ENCODE measurements at places on chromosomes 5 and 9.

GRCh38 chr5:42569953-42570548, 146.8 kb downstream of the GHR start:
- no peak for DNase-seq

DNA sequence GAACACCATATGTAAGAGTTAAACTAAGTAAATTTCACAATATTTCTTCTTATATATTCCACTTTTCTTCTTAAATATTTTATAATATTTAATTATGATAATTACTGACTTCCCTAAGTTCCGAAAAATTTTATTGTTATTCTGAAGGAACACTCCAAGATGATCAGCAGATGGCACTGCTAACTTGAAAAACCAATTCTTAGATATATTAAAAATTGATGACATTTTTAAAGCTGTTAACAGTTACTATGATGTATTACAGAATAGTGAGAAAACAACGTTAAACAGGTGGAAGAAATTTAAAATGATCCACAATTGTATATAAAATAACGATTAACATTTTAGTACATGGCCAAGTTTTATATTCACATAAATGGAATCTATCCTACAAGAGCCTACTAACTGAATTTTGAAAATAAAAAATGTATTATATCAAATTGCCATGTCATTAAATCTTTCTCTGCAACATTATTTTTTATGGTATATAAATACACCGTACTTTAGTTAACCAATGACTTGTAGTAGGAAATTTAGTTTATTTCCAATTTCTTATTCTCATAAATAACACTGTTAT, 30.1 kb upstream of the MUSK start:
- DNase-seq, result peak; percentile 75

DNA sequence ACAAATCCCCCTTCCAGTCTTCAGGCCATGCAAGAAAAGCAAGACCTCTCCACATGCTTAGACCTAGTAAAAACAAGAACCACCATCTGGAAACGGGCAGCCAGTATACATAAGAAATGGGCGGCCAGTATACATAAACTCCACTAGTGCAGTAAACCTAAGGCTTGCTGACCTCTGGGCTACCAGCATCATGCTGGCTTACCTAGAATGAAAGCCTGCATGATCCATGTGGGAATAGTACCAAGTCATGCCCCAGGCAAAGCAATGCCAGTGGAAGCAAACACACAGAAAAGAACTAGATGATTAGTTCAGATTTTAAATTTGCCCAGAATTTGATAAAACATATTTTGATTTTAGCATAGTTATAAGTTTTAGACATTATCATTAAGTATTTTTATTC, 1346.4 kb downstream of the EFNA5 start:
- no peak for DNase-seq

GRCh38 chr9:127714020-127714750, 1.3 kb downstream of the PTRH1 start:
- DNase-seq, result no peak

GRCh38 chr5:147534172-147534951, 24.5 kb upstream of the DPYSL3 start:
- peak; percentile 81 for DNase-seq

DNA sequence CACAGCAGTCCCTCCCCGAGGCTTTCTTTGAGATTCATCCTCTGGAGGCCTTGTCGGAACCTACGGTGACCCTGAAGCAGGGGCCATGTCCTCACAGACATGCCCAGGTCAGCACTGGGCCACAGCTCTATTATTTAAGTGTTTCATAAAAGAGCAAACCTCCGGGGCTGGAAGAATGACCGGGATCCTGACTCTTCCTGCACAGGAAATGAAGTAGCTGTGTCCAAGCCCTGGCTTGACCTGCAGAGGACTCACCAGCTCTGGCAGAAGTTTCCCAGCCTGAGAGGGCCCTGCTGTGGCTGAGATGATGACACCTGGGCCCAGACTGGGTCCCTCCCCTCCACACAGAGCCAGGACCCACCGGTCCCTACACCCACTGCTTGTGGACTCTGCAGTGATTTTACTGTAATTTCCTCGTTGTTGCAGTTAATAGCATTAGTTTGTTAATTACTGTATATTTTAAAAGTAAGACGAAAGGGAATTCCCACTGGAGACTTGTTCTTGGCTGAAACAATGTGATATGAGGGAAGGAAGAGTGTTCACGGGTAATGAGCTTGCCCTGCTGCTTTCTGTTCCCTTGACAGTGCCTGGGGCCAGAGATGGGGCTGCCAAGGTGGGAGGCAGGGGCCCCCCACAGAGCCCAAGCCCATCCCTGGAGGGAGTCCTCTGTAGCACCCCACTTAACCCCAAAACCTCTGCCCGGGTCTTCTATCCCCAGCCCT, 72.2 kb downstream of the PCDH1 start:
- DNase-seq, result peak; percentile 17

- DNase-seq, result peak; percentile 51
These were observed 184.5 kb downstream of the GNAQ start for GRCh38 chr9:77847059-77847499.

DNA sequence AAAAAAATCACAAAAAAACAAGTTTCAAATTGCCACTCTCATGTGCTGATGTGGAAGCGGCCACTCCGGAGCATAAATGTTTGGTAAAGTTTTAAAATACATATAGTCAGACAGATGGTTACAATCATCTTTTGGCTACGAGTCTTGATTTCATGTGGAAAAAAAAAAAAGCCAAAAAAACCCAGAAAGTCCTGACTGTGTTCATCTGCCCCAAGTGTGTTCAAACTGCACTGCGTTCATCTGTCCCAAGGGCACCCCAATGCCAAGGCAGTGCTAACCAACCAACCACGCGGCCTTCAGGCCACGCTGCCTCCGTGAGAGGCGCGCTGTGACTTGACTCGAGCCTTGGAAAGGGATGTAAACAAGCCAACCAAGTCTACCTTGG, 127.1 kb downstream of the MYO10 start:
- no peak for DNase-seq

DNA sequence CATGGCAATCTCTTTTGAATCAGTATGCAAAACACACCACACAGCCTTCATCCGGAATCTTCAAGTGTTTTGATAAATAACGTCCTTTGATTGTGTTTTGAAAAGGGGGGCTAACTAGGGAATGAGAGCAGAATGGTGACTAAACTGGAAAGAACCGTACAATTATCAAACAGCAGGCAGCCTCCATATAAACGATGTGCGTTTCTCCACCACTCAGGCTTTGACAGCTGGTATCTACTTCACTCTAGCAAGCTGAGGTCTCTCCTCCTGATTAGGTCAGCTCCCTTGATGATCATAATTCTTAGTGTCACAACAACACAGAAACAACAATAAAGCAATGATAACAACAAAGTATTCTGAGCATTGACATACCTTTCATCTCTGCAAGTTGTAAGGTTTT, 465.9 kb downstream of the TUSC1 start:
- no peak for DNase-seq

DNA sequence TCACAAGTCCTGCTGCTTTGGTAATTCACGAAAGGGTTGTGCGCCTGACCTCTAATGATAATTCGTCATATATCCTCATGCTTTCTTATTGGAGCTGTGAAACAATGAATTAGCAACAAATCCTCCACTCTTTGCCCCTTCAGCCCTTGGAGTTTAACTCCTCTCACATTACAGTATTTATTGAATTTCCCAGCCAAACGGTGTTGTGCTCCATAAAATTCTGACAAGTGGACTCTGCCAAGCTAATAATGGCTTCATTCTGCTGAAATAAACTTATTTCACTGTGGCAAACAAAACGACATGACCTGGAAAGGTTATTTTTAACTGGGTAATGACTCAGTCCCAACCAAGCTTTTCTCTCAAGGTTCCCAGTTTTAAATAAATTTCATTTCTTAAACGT, 984.4 kb upstream of the DMAC1 start:
- no peak for DNase-seq

GRCh38 chr5:83718195-83718825, 2.3 kb downstream of the HAPLN1 start:
- peak; percentile 88 for DNase-seq

- no peak for DNase-seq
These were observed 13.8 kb downstream of the CNTRL start for GRCh38 chr9:121088576-121088975.

- no peak for DNase-seq
These were observed 382.0 kb downstream of the CDH12 start for GRCh38 chr5:22471154-22471553.

DNA sequence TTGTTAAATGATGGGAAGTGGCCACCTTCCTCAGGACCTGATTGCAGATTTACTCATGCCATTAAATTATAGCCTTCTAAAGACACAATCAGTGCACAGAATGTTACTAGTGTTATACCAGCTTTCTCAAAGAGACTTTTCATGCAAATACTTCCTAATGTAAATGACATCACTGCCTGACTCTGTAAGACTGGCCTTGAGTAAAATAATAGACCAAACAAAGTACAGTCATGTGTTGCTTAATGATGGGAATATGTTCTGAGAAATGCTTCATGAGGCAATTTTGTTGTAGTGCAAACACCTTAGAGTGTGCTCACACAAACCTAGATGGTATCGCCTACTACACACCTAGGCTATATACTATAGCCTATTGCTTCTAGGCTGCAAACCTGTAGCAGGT, 17.0 kb upstream of the C1QTNF3 start:
- no peak for DNase-seq

DNA sequence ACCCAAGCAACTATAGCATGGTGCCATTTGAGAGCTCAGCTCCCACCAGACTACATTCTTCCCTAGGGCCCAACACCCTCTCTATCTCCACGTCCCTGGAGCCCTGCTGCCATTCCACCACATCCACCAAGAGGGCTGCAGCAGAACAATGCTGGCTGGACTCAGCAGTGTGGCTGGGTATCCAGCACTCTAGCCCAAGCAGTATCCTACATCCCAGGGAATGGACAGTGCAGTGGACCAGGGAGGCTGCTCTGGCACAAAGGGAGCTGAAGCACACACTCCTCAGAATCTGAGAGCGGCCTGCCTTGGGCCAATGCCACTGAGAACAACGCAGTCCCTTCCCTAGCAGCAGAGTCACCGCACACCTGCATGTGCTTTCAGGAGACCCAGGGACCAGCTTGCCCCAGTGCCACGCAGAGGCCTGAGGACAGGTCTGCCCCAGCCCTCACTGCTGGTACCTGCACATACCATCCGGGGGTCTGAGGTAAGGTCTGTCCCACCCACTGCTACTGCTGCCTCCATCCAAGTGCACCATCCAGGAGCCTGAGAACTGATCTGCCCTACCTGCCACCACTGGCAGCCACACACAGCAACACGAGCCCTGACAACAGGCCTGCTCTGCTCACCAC, 95.9 kb downstream of the ZDHHC21 start:
- DNase-seq, result no peak

GRCh38 chr5:180179442-180180420, 29.3 kb downstream of the RASGEF1C start:
- no peak for DNase-seq

GRCh38 chr5:105530716-105531261, 1968.2 kb upstream of the NUDT12 start:
- no peak for DNase-seq

GRCh38 chr5:132267166-132267739, 9.8 kb downstream of the PDLIM4 start:
- no peak for DNase-seq

DNA sequence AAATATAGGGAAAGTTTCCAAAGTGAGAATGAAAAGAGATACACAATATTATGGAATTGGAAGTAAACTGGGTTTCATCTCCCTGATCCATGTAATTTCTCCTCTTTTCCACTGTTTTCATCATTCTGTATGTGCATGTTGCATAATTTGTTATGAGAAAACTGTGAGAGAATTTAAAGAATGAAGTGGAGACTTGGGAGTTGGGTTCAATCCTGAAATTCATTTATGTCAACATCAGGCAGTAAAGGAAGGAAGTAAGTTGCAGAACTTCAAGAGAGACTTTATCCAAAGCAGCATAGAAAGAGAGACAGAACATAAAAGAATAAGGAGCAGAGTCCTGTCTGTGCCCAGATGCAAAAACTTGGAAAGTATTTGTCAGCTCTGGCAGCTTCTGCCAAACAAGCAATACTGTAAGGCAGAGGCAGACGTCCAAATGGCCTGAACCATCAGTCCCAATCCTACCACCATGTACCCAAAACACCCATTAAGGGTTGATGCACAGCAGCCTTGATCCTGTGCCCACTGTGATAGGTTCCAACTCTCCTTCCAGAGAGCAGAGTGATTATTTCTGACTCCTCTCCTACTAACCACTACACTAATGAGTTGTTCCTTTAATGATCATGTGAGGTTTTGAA, 425.3 kb upstream of the CDH6 start:
- DNase-seq, result no peak

GRCh38 chr5:9903801-9904200, 273.6 kb upstream of the TAS2R1 start:
- DNase-seq, result peak; percentile 71

DNA sequence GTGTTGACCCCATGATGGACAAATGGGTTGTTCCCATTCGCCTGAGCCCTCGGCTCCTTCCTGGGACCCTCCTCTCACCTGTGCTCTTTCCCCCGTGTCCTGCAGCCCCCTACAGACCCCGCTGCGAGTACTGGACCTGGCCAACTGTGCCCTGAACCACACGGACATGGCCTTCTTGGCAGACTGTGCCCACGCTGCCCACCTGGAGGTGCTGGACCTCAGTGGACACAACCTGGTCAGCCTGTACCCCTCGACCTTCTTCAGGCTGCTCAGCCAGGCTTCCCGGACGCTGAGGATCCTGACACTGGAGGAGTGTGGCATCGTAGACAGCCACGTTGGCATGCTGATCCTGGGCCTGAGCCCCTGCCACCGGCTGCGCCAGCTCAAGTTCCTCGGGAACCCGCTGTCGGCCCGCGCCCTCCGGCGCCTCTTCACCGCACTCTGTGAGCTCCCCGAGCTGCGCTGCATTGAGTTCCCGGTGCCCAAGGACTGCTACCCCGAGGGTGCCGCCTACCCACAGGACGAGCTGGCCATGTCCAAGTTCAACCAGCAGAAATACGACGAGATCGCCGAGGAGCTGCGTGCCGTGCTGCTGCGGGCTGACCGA, 3.4 kb downstream of the LRRC14B start:
- no peak for DNase-seq

GRCh38 chr5:61461417-61461816, 129.4 kb downstream of the ZSWIM6 start:
- no peak for DNase-seq

GRCh38 chr9:4574657-4575243, 84.5 kb downstream of the SLC1A1 start:
- no peak for DNase-seq

DNA sequence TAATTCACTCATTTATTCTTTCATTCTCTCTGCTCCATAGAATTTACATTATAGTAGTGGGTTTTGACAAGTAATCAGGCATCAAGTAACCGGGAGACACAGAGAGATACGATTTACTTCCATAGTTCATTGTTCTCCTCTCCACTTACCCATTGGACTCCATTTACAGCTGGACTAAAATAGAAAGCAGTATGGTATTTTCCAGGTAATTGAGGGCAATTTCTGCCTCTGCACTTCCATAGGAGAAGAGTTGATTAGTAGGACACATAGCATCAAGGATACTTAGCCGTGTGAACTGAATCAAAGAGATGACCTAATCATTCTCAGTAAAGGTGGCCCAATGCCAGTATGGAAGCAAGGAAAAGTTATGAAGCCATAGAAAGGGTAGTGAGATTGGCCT, 244.4 kb downstream of the COX7C start:
- DNase-seq, result no peak

Data from choroid plexus epithelial cell (primary cell).